ENCODE measurements at places on chromosomes 4 and X. TPM values are rescaled to one million over a fixed set of nuclear protein-coding genes. Genes with fewer than 3 reads are reported as not detected.

DNA sequence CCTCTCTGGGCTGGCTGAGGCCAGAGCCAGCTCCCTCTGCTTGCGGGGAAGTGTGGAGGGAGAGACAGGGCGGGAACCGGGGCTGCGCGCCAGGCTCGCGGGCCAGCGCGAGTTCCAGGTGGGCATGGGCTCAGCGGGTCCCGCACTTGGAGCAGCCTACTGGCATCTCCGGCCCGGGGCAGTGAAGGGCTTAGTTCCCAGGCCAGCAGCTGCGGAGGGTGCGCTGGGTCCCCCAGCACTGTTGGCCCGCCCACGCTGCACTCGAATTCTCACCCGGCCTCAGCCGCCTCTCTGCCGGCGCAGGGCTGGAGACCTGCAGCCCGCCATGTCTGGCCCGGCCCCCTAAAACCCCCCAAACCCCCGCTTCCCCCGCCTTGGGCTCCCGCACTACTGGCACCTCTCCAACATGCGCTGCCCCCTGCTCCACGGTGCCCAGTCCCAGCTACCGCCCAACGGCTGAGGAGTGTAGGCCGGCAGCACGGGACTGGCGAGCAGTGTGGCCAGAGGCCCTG is 33.8 kb upstream of the FAT4 start:
- DNase-seq, result no peak

- DNase-seq, result no peak
These were observed 430.1 kb downstream of the ANKRD50 start for GRCh38 chr4:124282301-124282898.

GRCh38 chr4:742096-742741 is 36.6 kb downstream of the PCGF3 start:
- DNase-seq, result no peak

DNA sequence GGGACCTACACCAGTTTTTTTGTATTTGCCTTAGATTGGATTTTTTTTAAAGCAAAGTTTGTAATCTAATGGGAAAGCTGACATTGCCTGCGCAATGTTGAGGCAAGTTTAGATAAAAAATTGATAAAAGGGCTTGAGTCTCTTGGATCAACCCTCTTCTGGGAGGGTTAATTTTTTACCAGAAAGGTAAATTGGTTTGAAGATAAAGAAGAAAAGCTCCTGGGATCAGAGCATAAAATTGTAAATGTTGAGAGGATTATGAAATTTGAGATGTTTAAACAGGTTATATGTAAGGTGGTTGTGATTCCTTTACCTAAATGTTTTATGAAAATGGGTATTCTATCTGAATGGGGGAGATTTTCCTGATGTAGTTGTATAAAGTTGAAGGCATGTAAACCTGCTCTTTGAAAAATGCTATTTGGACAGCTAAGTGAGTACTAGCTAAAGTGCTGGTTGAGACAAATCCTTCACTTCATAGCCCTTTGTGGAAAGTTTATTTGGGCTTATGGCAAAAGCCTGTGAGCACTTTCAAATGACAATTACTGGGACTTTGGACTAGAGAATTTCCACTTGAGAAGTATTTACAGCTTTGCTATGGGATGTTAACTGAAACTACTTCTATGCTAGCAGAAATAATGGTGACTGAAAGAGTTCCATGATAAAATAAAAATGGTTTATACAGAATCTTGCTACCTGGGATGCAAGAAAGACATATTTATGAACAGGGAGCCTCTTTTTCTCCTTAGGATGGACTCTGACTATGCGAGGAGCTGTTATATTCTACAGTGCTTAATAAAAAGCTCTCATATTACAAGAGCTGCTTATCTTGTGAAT is 56.2 kb downstream of the UGT2B10 start:
- DNase-seq, result no peak

GRCh38 chr4:175971388-175972179 is 94.1 kb upstream of the WDR17 start:
- no peak for DNase-seq

DNA sequence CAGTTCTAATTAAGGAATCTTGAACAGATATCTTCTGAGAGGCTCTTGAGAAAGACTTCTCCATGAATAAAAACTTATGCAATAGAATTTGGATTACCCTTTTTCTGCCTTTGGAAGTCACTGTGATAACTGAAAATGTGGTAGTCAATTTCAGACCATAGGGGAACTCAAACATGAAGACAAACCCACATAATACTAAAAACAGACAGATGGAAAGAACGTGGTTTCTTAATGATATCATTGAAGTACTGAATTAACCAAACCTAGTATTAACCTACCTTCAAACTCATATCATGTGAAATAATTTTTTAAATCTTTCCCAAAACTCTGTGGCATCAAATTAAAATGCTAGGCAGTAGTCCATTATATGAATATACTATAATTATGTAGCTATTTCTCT is 153.5 kb downstream of the CAMK2D start:
- DNase-seq, result no peak

- no peak for DNase-seq
These were observed 31.1 kb downstream of the ACOX3 start for GRCh38 chr4:8409264-8410065.

DNA sequence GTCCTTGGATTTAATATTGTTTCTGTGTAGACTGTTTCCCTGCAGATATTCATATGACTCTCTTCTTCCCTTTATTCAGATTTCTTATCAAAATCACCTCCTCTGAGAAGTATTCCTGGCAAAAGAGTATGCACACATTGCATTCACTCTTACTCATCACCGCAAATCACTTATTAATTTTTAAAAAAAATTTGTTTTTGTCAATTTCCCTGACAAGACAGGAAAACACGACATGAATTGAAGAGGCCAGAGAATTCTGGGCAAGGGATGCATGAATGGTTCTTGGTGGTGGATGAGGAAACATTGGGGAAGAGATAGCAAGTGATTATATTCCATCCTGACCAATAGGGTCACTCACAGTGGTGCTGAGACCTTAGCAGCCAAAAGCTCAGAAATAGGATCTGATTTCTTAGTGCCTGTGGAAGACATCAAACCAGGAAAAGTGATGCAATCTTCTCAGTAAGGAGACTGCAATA is 522.5 kb upstream of the AGA start:
- no peak for DNase-seq

DNA sequence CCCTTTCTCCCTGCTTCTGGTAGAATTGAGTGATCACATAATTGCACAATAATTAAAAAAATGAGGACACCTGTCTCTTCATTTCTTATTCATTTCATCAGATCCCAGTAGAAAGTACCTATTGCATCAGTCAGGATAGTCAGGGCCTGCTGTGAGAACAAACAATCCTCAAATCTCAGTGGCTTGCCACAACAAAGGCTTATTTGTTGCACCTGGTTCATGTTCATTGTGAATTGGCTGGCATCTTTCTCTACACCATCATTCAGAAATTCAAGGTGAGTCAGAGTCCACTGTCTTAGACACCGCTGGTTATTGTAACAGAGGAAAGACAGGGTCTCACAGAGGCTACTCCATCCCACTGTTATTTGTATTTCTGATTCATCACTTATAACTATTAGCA is 409.8 kb downstream of the STIM2 start:
- no peak for DNase-seq

RBM47 gene
- 3.3 TPM for total RNA-seq

FTSJ1 gene
- total RNA-seq, result 18.8 TPM

PRRG1 gene
- 9.8 TPM for total RNA-seq

VSIG1 gene
- total RNA-seq, result not detected

NUP62CL gene
- total RNA-seq, result 1.3 TPM

HPGDS gene
- 1.1 TPM for total RNA-seq

RHOH gene
- 0.78 TPM for total RNA-seq

CCDC120 gene
- 1.7 TPM for total RNA-seq

TXK gene
- total RNA-seq, result 1.2 TPM

Measured in cardiac septum (tissue), 1 donor.